ENCODE measurements at places on chromosomes 2 and 18.

DNA sequence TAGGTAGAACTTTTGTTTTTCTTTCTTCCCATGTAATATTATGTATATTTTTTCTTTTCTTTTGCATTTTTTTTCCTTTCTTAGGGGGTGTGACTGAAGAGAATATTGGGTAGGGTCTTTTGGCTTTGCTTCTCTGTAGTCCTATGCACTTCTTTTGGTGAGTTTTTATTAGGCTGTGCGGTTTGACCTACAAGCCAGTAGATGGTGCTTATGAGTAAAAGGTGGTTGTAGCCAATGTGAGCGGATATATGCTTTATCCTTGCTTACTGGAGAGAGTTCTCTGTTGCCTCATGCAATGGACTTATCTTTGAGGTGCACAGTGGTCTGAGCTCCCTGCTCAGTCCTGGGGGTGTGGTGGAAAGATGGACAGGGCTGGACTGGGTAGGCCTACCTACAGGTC is 52.7 kb downstream of the DSEL start:
- peak; percentile 8 for DNase-seq

GRCh38 chr2:231554327-231554726 is 24.1 kb upstream of the NMUR1 start:
- no peak for DNase-seq

GRCh38 chr2:239920693-239921365 is 104.3 kb downstream of the NDUFA10 start:
- DNase-seq: no peak

- DNase-seq: peak; percentile 29
Observed at GRCh38 chr2:27073782-27074181, 2.3 kb upstream of the OST4 start.

GRCh38 chr2:241978670-241979069 is 109.1 kb downstream of the RTP5 start:
- DNase-seq: no peak

DNA sequence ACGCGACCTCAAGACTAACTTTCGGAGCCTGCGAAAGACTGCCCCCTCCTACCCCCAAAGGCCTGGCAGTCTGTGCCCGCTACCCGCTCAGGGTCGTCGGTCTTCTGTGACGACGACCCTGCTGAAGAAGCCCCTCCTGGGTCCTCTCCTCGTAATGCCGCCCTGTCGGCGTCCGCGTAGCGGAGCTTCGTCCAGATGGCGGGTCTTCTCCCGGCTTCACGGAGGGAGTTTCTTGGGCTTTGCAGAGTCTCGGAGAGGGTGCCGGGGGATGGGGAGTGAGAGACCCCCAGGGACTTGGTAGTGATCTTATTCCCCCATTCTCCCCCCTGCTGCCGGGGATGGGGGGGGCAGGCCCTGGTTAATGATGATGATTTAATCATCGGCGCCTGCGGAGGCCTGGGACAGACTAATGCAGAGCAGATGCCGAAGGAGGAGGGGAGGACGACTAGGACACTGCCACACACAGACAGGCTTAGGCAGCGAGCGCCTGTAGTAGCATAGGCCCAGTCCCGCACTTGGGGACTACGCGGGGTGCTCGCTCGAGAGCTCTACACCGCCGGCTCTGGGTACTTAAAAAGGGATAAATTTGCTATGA is 528 bp upstream of the PCGF1 start:
- peak; percentile 48 for DNase-seq

- DNase-seq: no peak
Observed at GRCh38 chr2:238313289-238313990, 6.9 kb upstream of the TRAF3IP1 start.

- DNase-seq: no peak
Observed at GRCh38 chr2:215614296-215614695, 178.4 kb upstream of the FN1 start.

DNA sequence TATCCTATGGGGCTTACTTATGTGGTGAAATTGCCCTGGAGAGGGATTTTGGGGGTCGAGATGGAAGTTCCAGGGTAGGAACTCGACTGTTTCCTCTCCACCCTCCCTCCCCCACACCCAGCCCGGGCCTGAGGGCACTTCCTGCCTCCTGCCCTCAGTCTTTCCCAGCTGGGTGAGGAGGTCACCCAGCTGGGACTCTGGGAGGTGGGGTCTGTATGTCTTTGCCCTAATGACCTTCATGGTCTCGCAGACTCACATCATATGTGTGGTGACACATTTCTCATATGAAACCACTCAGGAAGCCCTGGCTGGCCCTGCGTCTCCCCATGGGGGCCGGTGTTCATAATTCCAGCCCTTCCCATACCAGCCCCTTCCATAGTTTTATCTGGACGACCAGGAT is 12.4 kb downstream of the ATOH8 start:
- DNase-seq: no peak

DNA sequence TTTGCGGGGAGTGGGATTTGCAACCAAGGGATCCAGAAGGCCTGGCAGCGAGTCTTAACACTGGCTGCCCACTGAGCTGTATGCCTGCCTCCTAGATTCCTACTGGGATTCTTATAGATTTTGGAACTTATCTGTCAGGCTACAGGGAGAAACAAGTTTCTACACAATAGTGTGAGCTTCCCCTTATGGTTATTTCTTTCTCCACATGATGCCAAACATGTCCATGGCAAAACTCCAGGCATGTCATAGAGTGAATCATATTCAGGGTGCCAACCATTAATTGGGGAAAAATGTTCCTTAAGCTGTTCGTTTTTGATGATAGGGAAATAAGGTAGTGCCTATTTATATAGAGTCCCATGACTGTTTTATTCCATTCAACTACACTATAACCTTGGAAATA is 1185.2 kb upstream of the CELF4 start:
- DNase-seq: no peak

DNA sequence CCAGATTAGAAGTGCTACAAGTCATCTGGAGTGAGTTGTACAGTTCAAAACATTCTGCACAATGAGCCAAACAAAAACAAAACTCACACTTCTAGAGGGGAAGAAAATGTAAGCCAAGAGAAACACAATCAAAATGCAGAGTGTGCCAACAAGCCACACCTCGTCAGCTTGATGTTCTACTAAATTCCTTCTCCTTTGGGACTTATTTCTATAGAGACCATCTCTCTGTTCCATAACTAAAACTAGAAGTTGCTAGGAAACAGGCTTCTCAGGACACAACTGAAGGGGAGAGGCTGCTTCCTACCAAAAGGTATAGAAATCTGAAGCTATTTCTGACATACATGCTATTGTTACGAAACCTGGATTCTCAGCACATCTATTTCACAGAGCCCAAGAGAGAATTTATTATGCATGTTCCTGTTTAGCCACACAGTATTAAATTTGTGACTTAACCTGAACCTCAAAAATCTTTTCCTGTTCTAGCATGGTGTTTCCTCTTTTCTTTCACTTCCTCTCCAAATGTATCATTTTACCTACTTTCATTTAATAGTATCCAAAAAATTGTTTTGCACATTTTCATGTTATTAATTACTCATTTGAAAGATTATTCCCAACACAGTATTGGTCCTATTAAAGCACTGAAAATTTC is 211.4 kb upstream of the CCDC150 start:
- DNase-seq: no peak

DNA sequence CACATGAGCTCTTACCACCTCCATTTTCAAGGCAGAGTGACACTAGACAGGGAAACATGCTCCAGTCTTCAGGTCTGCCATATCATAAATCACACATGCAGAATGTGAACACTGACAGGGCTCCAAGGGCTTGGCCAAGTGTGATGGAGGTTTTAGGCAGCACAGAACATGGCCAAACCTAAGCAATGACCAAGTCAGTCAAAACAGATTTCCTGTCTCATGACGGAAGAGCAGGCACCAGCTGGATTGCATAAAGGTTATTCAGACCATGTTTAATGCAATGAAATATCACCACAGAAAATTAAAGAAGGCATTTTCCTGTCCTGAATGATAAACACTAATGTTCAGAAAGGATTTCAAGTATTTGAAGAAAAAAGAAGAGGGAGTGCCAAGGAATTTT is 72.5 kb downstream of the SUMO1 start:
- DNase-seq: no peak

DNA sequence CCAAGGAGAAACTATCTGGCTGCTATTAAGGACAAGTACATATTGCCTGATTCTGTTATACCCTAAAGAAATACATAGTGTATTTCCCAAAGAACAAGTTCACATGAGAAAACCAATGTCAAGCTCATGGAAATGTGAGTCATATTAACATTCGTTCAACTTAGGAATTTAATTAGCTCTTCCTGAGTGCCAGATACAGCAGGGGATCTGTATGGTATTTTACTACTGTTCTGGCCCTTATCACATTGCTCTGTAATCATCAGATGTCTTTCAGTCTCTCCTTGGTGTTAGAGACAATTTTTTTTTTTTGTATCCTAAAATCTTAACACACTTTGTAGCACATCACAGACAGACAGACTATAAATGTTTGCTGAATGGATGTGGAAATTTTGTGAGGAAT is 395.0 kb upstream of the CRIM1 start:
- no peak for DNase-seq

- no peak for DNase-seq
Observed at GRCh38 chr2:176098366-176099158, 1.0 kb upstream of the HOXD12 start.

DNA sequence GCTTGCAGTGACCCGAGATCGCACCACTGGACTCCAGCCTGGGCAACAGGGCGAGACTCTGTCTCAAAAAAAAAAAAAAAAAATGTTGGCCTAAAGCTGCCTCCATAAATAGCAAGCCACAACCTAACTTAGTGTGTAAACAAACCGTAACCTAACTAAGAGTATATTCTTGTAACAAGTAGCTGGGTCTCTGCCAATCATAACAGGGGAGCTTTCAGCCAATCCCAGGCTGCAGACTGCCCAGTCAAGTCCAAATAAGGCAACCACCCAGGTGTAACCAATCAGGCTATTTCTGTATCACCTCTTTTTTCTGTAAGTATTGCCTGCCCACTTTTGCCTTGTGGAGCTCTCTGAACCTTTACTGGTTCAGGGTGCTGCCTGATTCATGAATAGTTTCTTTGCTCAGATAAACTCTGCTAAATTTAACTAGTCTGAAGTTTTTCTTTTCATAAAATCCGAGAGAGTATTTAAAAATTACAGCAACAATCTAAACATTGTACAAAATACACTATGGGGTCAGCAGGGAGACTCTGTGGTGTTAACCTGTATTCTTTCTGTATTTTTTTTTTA is 4.5 kb downstream of the PSTPIP2 start:
- DNase-seq: peak; percentile 60

DNA sequence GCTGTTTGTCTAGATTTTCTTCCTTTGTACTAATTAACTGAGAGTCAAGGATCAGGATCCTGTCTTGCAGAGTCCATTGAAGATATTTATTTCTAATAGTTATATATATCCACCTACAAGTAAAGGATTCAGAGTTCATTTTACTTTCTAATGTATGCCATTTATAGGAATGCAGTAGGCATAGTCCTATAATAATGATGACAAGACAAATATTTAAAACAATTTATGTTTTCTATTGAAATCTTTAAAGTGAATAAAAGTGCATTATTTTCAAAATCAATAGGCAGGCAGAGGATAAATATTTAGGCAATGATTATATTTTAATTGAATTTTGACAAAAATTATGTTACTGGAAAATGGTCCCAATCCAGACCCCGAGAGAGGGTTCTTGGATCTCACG is 1430.8 kb upstream of the NXPH2 start:
- no peak for DNase-seq

GRCh38 chr2:176583607-176584006 is 314.4 kb downstream of the MTX2 start:
- no peak for DNase-seq

DNA sequence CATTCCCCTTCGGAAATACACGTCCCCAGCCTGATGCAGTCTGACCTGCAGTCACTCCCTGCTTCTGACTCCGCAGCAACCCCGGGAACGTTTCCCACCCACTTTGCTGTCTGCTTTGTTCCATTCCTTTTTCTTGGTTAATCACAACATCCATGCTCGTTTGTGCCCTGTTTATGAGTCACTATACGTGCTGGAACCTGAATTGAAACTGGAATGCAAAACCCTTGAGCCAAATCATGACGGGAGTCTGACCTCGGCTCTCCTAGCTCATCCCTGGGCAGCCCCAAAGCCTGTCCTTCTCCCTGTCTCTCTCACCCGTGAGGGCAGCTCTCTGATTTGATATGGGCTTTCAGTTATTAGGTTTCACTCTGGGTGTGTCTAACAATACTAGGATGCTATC is 57.1 kb upstream of the RNF152 start:
- no peak for DNase-seq

- no peak for DNase-seq
Observed at GRCh38 chr18:56021136-56021808, 433.3 kb upstream of the TCF4 start.

- DNase-seq: no peak
Observed at GRCh38 chr2:150791567-150791966, 304.1 kb upstream of the RND3 start.

- DNase-seq: no peak
Observed at GRCh38 chr18:5627776-5628511, 84.1 kb upstream of the EPB41L3 start.

DNA sequence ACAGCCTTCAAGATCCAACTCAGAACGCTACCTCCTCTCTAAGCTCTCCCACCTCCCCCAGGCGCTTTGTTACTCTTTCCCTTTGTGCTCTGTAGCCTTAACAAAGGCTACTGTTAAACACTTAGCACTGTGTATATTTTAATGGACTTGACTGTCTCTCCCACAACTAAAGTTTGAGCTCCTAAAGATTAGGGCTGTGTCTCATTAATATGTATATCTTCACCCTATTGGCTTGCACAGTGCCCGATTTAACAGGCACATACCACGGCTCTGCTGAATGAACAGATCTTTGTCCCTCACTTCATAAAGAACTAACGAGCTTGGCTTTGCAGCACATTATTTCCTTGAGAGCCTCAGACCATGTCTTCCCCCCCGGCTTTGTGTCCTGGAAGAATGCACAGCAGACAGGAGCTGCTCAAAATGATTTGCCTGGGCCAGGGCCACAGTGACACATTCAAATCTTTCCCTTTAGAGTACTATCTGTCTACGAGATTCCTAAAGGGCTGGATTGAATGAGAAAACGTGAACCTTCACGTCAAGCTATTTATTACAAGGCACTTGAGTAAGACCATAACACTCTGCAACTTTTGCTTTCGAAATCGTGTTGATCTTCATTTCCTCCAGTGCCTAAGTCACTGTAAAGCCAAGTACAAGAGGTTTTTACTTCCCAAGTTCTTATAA is 22.1 kb downstream of the ABHD3 start:
- DNase-seq: no peak

DNA sequence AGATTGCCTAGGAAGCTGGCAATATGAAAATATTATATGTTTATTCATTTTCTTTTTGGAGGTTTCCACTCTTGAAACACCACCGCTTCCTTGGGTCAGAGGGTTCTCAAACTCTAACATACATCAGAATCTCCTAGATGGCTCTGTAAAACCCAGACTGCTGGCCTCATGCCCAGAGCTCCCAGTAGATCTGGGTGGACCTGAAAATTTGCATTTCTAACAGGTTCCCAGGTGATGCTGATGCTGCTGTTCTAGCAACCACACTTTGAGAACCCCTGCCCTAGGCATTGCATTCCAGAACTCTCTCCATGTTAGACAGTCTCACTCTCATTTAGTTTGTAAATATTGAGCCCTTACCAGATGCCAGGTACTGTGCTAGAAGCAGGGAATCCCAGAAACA is 139.4 kb downstream of the FAM210A start:
- DNase-seq: peak; percentile 68

Measured in RPMI8226 (cell line).